Common myeloid progenitor, CD34-positive (primary cell): ENCODE measurements at places on chromosomes 16 and 17.

GRCh38 chr16:88389621-88390160, 6.9 kb downstream of the ZNF469 start:
- DNase-seq: no peak

- DNase-seq: no peak
Measured at GRCh38 chr16:48420437-48420836, 35.2 kb upstream of the SIAH1 start.

DNA sequence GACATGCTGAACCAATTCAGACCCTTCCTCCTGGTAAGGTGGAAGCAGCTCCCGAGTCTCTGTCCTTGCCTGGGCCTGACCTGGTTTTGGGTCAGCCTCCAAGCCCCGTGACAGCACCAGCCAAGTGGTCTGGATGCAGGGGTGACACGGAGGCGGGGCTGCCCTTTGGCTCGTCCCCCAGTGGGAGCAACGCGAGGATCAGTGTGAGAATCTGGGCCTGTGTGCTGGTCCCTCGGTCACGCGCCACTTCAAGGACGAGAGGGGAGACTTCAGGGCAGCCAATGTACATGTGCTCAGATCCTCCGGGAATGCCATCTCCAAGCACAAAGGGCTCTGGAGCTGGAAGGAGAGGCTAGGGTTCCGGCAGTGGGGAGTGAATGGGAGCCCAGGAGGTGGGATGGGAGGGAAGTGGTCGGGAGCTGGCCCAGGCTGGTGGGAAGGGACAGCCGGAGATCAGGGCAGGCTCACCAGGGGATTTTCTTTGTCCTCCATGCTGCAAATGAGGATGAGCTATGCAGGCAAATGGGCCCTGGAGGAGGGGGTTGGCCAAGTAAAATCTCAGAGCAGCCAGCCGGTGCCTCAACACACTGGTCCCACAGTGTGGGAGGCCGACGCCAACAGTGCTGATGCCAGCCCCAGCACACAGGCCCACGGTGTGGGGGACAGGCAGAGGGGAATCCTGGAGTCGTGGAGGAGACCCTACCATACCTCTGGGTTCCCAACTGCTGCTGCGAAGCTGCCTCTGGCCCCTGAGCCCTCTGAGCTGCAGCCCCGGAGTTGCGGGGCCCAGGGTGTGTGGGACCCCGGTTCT, 4.2 kb upstream of the NDRG4 start:
- DNase-seq: no peak

DNA sequence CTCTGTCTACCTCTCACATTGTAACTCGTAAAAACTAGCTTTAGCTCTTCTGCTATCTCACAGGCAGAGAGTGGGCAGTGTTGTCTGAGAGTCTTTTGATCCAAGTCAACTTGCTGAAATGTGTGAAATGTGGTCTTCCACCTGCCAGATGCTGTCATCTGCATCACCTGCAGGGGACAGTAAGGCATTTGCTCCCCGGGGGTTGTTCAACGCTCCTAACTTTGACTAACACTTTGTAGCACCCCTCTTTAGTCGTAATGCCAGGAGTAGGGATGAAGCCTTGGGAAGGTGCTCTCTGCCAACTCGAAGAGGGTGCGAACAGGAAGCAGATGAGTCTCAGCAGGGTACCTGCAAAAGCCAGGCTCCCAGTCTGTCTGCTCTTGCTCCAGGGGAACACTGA, 36.1 kb downstream of the SNX11 start:
- no peak for DNase-seq

- no peak for DNase-seq
Measured at GRCh38 chr17:75834928-75835653, 9.1 kb downstream of the UNC13D start.

GRCh38 chr17:78925234-78925633, at the start of gene TIMP2:
TSS of gene TIMP2 (minus strand) at chr17:78925387. CDS start at chr17:78925088, 299 bp downstream.
- peak; percentile 90 for DNase-seq

GRCh38 chr17:48633266-48633677, 7.1 kb upstream of the HOXB9 start:
- no peak for DNase-seq

- DNase-seq: no peak
Measured at GRCh38 chr17:37405955-37406634, 541 bp downstream of the ACACA start.

GRCh38 chr17:50663812-50664374, 29.2 kb downstream of the ABCC3 start:
- no peak for DNase-seq

DNA sequence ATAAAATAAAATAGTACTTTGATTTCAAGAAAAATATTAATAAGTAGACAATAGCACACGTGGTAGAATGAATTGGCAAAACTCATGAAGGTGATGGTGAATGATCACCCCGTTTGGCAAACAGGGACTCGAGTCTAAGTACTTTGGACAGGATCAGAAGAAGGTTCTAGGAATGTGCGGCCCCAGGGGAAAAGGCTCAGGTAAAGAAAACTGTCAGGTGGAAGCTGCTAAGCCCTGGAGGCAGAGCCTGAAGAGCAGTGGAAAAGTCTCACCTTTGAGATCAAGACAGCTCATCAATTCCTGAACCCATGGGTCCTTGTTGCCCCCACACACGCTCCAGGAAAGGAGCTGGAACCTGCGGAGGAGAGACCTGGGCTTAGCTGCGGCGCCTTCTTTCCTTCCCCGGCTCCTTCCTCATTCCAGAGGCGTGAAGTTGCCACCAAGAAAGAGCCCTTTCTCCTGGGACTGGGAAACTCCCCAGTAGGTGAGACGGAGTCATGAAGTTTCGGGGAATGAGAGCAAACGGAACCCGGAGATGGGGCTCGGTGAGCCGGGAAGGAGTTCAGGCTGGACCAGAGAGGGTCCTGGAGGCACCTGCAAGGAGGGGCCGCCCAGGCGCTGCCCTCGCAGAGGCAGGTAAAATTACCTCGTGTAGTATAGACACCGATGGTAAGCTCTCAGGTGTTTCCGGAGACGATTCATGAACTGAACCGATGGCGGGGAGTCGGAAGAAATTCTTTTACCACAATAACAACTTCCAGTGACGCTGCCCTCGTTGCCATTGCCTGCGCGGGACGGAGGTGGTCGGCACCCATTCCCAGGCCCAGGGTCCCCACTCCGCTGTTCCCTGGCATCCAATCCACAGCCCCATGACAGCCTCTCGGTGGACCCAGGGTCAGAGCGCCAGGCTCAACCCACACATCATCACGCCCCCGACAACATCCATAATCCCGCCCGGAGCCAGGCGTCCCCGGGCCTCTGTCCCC, 1.2 kb upstream of the ZMYND15 start:
- DNase-seq: no peak

GRCh38 chr17:52686140-52686539, 527.6 kb upstream of the CA10 start:
- DNase-seq: no peak

GRCh38 chr16:6993544-6993943, 339.1 kb upstream of the RBFOX1 start:
- no peak for DNase-seq

- DNase-seq: no peak
Measured at GRCh38 chr17:72404872-72405271, 284.1 kb downstream of the SOX9 start.

DNA sequence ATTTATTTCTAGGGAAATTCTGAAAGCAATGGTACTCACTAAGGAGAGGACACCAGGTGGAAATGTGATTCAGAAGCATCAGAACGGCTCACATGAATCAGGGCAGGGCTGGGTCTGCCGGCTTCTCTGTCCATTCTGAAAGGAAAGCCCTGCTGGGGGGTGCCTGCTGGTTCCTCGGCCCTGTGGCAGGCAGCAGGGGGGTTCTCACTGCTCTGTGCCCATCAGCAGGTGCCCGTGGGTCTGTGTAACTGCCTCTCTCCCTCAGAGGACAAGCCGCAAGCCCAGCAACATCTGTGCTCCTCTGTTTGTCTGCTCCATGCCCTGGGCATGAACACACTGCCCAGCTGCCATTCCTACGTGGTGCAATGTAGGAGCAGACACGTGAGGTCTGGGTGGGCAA, 74.9 kb upstream of the ZNF423 start:
- DNase-seq: no peak

DNA sequence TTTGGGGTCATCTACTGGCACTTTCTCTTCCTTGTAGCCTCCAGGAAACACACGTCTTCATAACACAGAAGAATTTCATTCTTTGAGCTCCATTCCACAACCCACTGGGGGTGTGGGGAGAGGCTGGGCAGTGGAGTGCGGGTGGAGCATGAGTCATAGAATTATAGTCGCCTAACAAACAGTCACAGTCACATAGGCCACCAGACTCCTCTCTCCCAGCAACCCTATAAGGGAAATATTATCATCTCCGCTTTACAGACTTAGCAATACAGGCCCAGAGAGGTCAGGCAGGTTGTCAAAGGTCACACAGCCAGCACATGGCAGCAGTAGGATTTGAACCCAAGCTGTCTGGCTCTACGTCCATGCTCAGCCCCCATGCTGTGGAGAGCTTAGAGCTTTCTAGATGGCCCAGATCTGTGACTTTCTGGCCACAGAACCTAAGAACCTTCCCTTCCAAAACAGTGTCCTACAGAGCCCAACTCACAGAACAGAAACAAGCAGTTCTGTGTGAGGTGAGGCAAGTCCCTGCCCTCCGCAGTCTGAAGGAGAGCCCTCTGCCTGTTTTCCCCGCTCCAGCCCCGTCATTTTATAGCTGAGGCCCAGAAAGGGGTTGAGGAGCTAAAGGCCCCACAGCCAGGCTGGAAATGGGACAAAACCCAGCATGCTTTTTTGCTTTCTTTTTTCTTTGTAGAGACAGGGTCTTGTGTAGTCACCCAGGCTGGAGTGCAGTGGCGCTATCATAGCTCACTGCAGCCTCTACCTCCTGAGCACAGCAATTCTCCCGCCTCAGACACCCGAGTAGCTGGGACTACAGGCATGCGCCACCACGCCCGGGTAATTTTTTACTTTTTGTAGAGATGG, 10.7 kb upstream of the LITAF start:
- no peak for DNase-seq

DNA sequence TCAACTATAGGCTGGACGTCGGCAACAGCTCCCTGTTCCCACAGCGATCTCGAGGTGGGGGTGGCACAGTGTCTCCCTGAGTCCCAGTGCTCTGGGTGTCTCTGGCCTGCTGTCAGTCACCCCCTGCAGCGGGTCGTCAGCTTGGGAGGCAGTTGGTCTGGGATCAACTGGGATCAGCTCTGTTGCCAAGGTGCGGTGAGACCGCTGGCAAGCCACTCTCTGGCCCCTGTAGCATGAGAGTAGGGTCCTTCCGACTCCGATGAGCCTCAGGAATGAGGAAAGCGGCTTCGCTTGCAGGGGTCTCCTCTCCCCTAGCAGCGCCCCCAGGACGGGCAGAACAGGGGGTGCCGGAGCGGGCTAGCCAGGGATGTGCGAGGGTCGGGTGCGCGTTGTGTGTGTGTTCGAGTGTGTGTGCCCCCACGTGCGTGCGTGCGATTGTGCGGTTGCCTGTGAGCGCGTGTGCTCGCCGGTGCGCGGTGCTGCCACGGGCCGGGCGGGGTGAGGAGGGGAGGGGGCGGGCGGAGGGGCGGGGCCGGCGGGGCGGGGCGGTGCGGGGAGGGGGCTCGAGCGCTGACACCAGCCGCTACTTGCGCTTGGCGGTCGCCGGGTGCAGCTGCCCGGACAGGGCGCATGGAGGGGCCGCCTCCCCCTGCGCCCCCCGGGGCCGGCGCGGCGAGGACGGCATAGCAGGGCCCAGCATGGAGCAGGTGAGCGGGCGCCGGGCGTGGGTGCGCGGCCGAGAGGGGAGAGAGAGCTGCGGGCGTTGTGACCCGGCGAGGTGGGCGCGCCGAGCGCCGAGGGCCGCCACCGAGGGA, 9.4 kb upstream of the ARHGAP23 start:
- peak; percentile 74 for DNase-seq

DNA sequence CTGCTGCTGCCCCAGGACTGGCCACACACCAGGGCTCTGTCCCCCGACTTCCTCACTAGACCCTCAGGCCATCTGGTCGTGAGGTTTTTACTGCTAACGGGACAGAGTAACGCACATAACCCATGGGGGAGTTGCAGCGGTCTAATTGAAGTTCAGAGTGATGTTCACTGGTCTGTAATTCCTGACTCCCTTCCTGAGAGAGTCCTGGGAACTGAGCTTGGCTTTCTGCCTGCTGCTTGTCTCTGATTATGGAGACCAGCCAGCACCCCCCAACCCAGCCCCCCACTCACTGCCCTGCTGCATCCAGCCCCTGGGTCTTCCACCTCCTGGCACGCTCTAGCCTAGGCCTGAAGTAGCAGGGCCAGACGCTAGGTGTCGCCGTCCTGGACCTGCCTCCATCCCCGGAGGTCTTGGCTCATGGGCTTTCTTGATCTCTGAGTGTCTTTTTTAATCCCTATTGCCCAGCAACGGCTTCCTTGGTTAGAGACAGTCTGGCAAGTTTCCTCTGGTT, 192.9 kb downstream of the CCDC182 start:
- DNase-seq: peak; percentile 43

DNA sequence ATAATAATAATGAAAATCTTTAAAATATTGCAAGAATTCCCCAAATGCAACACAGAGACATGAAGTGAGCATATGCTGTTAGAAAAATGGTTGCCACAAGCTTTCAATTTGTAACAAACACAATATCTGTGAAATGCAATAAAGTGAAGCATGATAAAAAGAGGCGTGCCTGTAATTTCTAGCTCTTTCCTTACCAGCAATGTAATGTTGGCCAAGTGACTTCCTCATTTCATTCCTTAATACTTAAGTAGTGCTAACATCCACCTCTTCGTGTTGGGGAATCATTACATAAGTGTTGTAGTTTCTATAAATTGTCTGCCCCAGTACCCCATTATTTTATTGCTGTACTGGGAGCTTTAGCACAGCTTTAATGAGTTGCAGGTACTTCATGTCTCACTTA, 1192.0 kb upstream of the CDH8 start:
- DNase-seq: no peak

DNA sequence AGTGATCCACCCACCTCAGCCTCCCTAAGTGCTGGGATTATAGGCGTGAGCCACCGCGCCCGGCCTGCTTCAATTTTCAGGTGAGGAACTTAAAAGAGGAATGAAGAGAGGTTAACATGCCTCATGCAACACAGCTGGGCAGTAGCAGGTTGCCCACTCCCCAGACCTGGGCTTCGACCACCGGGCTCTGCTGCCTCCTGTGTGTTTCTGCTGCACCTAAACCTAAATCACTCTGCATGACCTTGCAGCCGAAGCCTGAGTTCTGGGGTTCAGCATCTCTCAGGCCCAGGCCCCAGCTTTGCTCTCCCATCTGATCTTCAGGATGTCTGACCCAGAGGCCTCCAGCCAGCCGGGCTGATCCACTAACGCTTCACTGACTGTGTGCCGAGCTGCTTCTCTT, 112.6 kb downstream of the OR1D5 start:
- no peak for DNase-seq

DNA sequence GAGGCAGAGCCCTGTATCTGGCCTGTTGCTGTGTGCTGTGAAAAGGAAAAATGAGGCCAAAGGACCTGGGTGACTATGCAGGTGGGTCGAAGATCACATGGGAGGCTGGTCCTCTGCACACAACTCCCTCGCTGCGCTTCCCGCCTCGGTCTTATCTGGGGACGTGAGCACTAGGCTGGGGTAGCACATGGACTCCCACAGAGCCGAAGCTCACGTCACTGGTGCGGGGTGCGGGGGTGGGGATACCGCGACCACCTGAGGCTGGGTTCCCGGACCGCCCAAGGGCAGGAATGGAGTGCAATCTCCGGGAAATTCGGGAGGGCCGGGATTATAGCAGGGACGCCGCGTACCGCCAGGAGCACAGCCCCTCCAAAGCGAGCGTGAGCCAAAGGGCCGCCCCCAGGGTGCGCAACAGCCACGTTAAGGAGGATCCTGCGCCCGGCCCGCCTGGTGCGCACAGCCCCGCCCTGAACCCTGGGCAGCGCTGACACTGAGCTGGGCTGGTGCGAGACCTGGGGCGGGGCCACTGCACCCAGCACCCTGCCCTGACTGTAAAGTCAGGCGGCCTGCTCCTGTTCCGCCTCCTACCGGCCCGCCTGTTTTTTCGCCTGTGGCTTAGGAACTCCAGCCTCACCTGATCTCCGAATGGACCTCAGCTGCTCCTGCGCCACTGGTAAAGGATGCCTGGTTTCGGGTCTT, 4.8 kb downstream of the MT1A start:
- peak; percentile 26 for DNase-seq
